ENCODE measurements at places on chromosomes 6 and 20. TPM values are rescaled to one million over a fixed set of nuclear protein-coding genes. Genes with fewer than 3 reads are reported as not detected.

Gene WFDC5
- total RNA-seq, result 0.73 TPM

Gene TCP11
- not detected for total RNA-seq

Gene PTCRA
- not detected for total RNA-seq

Gene KCNK16
- total RNA-seq, result not detected

Gene TRIM40
- total RNA-seq, result not detected

Gene POU5F1
- not detected for total RNA-seq

Gene IYD
- not detected for total RNA-seq

Gene MATN4
- 0.83 TPM for total RNA-seq

Gene PCK1
- total RNA-seq, result not detected

Gene KCNG1
- total RNA-seq, result 0.13 TPM

Gene NR2E1
- not detected for total RNA-seq

Gene HCRTR2
- total RNA-seq, result not detected

Gene MEP1A
- total RNA-seq, result not detected

Gene CYB5R4
- total RNA-seq, result 36.1 TPM

Gene PDE10A
- not detected for total RNA-seq

Gene PI16
- total RNA-seq, result 7.3 TPM

Gene OR2H1
- total RNA-seq, result not detected

Gene APOBEC2
- not detected for total RNA-seq

Gene FHL5
- total RNA-seq, result not detected

Gene RIMS1
- not detected for total RNA-seq

Gene SRSF3
- 385 TPM for total RNA-seq

Gene TRIM31
- not detected for total RNA-seq

Gene SLC22A2
- not detected for total RNA-seq

Gene SLC17A2
- total RNA-seq, result not detected
